CD4-positive, alpha-beta T cell treated with Interferon alpha-2 for 1 hour (primary cell): ENCODE measurements at places on chromosomes 7 and 10.

DNA sequence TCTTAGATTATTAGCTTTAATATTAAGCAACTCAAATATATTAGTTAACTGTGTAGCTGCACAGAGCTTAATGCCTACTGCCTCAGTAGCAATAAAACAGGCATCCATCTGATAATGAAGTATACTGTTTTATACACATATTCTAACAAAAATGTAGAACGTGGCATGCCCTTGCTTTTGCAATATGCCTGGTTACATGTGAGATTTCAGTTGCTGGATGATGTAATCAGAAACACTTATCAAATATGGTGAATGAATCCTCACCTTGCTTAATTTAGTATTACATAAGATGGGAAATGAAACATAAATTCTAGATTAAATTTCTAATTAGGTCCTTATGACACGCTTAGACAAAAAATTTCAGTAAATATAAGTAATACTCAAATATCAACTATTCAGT is 8.0 kb downstream of the DNAJC1 start:
- no peak for DNase-seq

- DNase-seq, result no peak
These were observed 14.2 kb downstream of the SLC29A3 start for GRCh38 chr10:71333129-71333887.

GRCh38 chr10:86898511-86898910 is 58.9 kb downstream of the MMRN2 start:
- no peak for DNase-seq

- no peak for DNase-seq
These were observed 574 bp downstream of the MARCHF5 start for GRCh38 chr10:92291616-92291865.

GRCh38 chr7:133040178-133040577 is 41.7 kb downstream of the CHCHD3 start:
- DNase-seq, result no peak

GRCh38 chr10:65030263-65030662 is 1509.1 kb downstream of the REEP3 start:
- DNase-seq, result no peak

GRCh38 chr7:2114052-2114451 is 118.7 kb downstream of the MAD1L1 start:
- no peak for DNase-seq

DNA sequence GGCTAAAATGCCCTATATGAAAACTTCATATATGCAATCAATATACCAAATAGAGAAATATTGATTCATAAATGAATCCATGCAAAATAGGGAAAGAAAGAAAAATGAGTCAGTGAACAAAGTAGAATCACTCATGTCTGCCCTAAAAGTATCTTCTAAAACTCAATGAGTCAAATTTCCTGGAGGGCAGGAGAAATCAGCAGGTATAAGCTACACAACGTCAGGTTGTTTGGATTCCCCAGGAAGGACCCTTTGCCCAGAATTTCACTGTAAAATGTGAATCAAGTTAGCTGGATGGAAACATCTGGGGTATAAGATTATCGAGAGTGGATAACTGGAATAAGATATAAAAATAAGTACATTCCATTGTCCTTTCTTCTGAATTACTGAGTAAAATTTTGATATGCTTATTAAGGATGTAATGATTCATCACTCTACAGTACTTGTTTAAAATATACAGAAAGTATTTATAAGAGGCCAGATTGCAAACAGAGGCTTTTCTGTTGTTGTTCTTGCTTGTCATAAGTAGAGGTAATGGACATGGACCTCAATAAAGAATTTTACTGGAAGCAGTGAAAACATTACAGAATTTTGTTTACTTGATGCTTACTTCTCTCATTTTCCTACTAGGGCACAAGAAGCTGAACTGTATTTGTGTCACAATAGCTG is 99.0 kb downstream of the AGMO start:
- DNase-seq, result no peak

- no peak for DNase-seq
These were observed 15.5 kb downstream of the RPP38 start for GRCh38 chr10:15112657-15113056.

DNA sequence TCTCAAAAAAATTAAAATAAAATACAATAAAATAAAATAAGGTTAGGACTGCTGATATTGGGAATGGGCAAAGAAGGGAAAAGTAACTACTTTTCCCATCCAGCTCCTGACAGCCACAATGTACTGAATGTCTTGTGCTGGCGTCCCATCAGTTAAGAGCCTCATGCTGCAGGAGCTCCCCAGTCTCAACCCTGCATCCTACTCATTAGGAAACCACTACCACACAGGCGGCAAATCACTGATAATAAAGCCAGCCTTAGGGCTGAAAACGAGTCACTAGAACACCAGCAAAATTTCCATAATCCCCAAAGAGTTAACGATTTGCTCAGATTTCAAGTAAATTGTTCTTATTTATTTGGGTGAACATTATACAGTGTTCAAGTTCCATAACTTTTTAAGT is 4.3 kb downstream of the YWHAG start:
- no peak for DNase-seq

DNA sequence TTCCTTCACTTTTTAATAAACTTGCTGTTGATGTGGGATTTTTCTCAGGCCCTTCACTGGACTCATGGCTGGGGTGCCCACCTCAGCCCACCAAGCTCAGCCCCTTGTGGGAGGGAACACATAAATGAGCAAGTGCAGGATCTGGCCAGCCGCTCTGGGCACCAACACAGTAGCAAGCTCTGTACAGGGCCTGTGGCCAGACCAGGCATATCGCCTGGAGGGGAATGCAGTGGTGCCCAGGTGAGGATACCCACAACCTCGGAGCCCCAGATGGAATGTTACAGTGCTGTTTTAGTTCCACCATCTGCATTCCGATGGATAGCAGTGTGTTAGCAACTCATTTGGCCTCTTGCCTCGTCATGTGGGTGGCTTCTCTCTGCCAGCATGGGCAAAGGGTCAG is 234.6 kb downstream of the PPP1R3A start:
- DNase-seq, result no peak

DNA sequence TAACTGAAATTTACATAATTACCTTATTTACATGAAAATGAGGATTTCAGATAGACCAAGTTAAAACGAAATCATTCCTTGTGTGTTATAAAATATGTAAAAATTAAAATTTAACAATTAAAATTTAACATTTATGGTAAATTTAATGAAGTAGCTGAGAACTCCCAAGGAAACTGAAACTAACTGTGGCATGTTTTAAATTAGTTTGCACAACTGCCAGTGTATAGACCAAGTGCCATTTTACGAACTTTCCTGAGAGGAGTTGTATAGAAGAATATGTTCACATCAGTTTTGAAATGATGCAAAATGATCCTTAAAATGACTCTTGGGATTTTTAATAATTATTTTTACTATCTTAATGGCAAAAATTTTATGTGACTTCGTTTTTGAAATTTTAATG is 23.6 kb downstream of the PDLIM1 start:
- DNase-seq, result no peak

GRCh38 chr7:145729691-145730090 is 386.9 kb upstream of the CNTNAP2 start:
- no peak for DNase-seq

DNA sequence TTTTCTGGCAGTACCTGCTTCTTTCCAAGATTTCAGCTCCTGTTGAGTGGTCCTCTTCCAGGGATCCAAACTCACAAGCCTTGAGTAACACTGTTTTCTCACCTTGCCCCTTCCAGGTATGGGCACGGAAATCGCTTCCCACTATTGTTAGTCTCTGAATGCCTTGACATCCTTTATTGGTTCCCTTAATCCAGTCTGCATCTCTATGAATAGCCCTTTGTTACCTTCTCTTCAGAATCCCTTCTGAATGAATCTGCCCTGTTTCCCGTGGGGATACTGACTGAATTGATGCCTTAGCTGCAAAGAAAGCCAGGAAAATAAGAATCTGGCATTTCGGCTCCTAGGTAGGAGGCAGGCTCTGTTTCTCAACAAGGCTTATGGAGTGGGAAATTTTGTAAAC is 467.7 kb downstream of the PLXNA4 start:
- no peak for DNase-seq

GRCh38 chr7:3862774-3863173 is 561.7 kb downstream of the SDK1 start:
- no peak for DNase-seq

GRCh38 chr7:65430344-65431186 is 56.9 kb downstream of the ZNF92 start:
- DNase-seq, result no peak

- DNase-seq, result no peak
These were observed 880.6 kb downstream of the LRMDA start for GRCh38 chr10:76311752-76312636.

- no peak for DNase-seq
These were observed 173.8 kb downstream of the TRIL start for GRCh38 chr7:28784171-28784902.

DNA sequence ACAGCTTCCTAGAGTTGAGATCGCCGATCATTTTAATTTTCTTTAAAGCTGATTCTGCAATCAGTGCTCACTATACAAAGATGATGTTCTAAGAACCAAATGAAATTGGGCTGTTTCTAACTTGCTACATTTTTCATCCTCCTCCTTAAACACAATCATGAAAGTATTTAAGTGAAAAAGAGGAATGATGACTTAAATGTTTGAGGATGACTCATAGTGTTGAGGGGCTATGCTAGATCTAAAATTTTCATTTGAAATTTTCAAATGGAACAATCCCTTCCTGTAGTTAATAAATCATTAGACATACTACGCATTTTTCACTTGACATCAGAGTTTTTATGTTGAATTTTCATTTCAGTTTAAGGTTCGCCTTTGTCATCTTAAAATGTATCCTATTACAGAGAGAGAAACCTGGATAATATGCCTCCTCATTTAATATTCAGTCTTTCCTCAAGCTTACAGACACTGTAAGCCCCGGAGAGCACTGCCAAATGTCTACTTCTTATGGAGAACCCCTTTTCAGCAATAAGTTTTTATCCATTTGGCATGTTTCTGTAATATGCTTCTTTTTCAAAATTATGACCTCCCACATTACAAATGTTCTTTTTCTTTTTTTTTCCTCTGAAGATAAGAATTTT is 499.6 kb downstream of the MAGI2 start:
- no peak for DNase-seq

- no peak for DNase-seq
These were observed 100.8 kb downstream of the LRRC18 start for GRCh38 chr10:48838834-48839233.

- DNase-seq, result no peak
These were observed 5.2 kb downstream of the GRIFIN start for GRCh38 chr7:2471022-2471329.

GRCh38 chr7:20385126-20385525 is 54.4 kb downstream of the ITGB8 start:
- no peak for DNase-seq

DNA sequence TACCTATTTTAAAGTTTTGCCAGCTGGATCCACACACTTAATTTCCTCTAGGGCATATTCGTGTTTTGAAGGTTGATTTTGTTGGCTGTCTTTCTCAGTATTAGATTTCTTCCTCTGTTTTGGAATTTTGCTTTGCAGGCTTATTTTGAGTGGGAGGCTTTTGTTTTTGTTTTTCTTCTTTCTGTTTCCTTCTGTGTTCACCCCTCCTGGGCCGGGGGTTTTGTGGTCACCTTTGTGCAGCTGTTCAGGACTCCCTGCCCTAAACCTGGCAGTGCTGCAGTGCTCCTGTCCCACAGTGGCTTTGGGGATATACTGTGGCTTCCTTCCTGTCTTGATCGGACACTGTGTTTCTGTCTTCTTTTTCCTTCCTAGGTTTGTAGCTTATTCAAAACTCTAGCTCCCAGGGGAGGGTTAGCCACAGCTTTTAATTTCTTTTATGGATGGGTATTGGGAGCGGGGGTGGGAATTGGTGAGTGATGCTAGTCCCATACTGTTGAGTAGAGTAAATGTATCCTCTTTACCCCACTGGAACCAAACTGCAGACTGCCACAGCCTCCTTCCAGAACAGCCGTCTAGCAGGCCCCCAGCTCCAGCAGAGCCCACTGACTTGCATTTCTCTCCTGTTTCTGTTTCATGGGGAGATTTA is 228.7 kb upstream of the FZD8 start:
- no peak for DNase-seq

DNA sequence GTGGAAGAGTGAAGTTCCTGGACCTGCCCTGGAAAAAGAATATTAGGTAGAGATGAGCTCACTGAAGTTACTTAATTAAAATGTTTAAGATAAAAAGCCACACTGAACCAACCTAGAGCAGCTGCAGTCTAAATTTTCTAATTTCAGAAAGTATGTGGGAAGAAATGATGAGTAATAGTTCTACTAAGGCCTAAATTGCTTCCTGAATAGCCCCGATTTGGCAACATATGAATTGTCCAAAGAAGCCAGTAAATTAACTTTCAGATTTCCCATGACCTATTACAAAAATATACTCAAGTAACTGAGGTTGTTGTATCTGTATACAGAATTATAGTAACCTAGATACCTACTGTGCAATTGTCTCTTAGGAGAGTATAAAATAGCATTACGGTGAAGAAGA is 312.6 kb downstream of the IPMK start:
- DNase-seq, result no peak

DNA sequence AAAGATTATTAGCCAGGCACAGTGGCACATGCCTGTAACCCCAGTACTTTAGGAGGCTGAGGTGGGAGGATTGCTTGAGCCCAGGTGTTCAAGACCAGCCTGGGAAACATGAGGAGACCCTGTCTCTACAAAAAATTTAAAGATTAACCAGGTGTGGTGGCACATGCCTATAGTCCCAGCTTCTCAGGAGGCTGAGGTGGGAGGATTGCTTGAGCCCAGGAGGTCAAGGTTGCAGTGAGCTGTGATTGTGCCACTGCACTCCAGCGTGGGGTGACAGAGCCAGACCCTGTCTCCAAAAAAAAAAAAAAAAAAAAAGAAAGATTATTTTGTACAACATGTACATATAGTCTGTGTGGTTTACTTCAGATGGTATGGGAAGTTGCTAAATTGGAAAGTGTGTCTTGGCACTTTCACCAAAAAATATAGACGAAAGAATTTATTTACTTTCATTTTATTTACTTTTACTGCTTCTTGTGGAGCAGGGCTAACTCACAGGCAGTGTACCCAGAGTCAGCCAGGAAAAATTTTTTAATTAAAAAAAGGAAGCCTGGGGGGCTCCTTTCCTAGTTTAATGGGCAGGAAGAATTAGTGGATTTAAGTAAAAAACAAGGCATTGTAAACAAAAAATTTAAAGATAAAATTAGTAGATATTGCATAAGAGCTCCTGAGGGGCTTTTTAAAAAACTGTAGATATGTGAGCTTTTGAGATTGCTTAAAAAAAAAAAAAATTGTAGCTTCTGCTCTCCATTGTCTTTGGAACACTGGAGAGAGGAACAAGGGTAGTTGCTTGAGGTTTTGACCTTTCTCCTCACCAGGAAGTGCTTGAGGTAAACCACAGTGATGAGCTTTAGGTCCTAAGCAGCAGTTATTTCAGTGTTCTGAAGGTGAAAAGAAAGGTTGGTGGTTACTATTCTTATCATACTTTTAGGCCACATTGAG is 44.6 kb upstream of the VDAC2 start:
- peak; percentile 46 for DNase-seq

DNA sequence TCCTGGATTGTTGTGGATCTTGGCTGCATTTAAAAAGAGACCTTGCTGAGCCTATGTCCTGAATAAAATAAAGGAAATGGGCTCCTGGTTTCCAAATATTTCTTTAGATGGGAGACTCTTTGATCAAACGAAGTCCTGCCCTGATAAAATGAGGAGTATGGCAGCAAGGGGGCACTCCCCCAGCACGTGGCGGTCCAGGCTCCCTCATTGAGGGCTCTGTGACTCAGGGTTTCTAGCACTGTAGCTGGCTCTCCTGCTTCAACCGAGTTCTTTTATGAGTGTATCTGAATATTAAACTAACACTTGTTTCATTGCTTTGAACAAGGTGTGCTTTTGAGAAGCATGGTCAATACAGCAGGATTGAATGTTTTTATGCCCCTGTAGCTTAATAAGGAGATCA is 114.2 kb downstream of the AVL9 start:
- no peak for DNase-seq

- DNase-seq, result no peak
These were observed 411 bp downstream of the AUTS2 start for GRCh38 chr7:69598487-69599285.
